ENCODE measurements at places on chromosomes 2 and 18.

GRCh38 chr2:54306556-54306955 lies 50.5 kb upstream of the TSPYL6 start:
- DNase-seq, result no peak

DNA sequence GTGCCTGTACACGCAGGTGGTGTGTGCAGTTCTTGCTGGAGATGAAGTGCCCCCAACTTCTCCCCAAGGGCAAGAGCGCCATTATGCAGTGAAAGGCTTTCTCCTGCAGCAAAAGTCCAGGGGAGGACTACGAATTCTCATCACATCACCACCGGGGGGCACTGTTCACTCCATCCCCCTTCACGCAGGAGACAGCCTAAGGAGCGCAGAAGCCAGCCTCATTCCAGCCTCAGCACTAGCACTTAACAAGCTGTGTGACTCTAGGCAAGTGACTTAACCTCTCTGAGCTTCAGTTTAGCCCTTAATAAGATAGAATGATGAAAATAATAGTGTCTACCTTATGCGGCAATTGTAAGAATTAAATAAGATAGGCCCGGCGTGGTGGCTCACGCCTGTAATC lies 32.3 kb downstream of the DNMT3A start:
- no peak for DNase-seq

DNA sequence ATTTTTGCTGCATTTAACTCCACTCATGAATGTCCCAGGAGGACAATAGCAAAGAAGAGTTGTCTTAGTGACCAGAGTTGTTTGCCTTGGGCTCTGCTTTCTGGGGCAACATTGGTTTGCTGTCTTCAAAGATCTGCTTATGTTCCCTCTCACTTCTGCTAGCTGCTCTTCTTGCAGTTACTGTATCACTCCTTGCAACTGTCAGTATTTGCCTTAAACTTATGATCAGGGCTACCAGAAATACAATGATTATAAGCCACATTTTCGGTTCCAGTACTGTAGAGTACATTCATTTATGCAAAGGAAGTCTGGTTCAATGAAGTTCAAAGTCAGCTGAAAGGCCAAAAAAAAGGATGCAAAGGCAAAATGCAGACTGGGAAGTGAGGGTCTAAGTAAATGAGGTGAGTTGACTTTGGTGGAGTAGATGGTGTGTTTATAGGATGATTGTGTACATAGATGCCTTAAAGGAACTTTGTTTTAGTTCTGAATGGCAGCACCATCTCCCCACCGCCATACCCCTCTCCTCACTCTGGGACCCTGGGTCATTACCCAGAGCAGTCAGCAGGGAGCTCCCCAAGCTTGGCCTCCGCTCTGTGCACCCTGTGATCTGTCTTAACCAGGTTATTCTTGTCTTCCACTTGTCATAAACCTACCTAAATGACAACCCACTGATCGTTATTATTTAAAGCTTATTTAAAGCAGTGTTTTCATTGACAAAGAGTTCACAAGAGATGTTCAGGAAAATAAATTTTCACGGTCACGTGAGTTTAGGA lies 236.0 kb downstream of the DOK6 start:
- DNase-seq, result no peak

DNA sequence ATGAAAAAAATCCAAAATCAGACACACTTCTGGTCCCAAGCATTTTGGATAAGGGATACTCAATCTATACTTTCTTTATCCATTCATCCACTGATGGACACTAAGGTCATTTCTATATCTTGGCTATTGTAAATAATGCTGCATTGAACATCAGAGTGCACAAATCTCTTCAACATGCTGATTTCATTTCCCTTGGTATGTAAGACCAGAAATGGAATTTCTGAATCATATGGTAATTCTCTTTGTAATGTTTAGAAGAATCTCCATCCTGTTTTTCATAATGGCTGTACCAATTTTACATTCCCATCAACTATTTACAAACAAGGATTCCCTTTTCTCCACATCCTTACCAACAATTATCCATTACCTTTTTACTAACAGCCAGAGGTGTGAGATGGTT lies 33.7 kb upstream of the MCM6 start:
- no peak for DNase-seq

- DNase-seq, result no peak
Observed at GRCh38 chr2:172282944-172283343, 144.4 kb upstream of the ITGA6 start.

DNA sequence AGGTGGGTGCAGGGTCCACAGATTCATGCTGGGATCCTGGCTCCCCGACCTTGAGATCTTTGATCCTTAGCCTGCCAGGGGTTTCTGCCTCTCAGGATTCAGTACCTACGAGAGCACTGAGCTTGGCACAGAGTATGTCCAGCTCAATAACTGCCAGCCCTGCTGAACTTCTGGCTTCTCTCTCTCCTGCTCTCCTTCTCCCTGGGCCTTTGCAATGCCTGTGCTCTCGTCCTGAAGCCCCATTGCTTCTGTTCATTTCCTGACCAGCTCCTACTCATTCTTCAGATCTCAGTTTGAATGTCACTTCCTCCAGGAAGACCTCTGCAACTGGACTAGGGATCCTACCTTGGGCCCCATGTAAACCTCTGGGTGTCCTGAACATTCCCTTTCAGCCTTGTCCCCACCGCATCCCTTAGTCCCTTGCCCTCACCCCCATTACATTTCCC lies 113.8 kb upstream of the HAAO start:
- DNase-seq, result no peak

GRCh38 chr18:22713511-22713910 lies 219.6 kb upstream of the RBBP8 start:
- DNase-seq, result no peak

GRCh38 chr2:85523903-85524335 lies 15.0 kb upstream of the MAT2A start:
- no peak for DNase-seq

DNA sequence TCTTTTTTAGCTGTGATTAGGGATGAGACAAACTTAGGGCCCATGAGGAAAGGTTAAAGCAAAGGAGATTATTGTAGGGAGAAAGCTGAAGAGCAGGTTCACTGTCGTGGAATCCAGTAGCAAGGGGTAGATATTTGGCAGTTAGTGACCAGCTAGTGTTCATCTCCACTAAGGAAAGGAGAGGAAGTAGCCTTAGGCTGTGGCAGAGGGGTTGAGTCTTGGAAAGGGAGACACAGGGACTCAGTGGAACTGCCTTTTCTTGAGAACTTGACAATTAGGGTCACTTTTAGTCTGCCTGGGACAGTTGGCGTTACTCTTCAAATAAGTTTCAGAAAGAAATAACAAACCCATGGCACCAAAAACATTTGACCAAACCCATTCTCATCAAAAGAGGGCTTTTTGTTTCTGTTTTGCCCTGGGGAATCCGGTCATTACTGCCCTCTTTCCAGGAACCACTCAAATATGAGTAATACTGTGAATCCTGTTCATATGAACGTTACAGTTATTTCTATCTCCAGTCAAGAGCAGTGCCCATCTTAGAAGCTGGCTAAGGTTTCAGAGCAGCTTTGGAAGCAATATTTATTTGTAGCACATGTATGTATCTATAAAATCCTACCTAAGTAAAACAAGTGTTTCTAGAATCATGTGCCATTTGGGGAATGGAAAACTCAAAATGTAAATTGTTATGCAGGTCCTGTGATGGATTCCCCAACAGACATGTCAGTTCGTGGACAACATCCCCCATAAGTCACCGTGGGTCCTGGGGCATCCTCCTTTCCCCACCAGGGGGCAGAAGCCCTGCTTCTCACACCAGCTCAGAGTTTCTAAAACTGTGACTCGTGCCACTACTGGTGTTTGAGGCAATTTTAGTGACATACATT lies 77.3 kb upstream of the PHLPP1 start:
- DNase-seq, result no peak

GRCh38 chr18:9239720-9240119 lies 94.9 kb upstream of the TWSG1 start:
- no peak for DNase-seq

DNA sequence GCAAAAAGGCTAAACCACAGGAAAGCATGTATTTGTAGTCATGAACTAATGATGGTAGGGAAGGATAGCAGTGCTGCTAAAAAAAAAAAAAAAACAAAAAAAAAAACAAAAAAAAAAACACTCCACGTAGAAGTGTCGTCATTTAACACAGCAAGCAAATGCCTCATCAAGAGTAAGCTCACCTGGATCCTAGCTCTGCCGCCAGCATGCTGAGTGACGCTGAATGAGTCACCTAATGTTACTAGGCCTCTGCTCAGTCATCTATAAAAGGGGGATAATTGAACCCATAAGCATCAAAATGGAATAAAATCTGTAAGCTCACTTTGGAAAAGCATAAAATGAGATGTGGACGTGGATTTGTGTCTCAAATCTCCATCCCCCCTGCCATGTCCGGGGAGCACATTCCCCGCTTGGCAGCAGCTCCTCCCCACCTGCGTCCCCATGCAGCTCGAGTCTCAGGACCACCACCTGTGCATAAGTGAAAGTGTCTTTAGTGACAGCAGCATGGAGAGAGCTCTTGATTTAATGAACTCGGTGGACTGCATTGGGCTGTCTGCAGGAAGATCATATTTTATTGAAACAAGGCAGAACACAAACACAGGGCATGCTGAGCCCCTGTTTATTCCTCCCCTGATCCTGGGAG lies 427.5 kb downstream of the LRATD1 start:
- DNase-seq, result no peak

- no peak for DNase-seq
Observed at GRCh38 chr2:72236445-72237067, 88.9 kb upstream of the CYP26B1 start.

DNA sequence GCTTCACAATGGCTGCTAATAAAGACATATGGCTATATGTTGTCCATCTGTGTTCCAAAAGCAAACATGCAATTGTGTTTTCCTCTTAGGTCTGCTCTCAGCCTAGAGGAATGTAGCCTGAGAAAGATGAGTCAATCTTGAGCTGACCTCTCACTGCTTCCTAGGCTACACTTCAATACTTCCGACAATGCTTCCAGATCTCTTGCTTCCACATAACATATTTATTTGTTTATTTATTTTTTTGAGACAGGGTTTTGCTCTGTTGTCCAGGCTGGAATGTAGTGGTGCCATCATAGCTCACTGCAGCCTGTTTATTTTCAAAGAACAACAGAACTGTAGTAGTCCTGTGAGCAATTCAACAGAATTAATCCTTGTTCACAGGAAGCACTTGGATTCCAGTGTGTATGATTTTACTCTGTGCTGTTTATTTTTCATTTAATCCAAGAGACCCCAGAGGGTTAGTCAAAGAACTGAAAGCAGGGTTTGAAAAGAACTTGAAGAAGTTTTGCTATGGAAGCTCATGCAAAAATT lies 437.9 kb downstream of the TXNL1 start:
- DNase-seq, result no peak

DNA sequence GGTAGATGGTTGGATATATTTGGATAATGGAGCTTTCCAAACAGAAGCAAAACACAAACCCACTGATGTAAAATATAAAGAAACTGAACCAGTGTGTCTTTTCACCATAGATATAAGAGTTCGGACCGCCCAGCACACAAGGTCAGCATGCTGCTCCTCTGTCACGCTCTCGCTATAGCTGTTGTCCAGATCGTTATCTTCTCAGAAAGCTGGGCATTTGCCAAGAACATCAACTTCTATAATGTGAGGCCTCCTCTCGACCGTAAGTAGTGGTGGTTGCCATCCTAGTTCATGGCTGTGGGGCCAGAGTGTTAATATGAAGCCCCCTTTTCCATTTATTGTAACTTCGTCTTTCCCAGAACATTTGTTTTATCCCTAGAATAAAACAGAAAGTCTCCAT lies 125.2 kb upstream of the LYPD6 start:
- no peak for DNase-seq

GRCh38 chr2:140472676-140473075 lies 1658.1 kb downstream of the LRP1B start:
- DNase-seq, result no peak

DNA sequence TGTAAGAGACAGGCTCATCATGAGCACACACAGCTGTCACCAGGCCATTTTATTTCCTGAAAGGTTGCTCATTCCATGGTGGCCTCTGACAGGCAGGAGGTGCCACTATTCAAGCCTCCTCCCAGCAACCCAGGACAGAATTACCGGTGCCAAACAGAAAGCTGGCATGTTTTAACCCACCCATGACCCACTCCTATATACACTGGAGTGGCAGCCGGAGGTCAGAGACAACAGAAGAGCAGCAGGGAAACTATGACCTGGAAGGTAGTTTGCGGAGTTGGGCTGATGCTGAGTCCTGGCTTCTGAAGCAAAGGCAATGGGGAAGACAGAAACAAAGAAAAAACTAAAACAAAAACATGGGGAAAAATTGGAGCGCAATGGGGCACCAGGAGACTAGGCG lies 2.3 kb downstream of the RFTN2 start:
- no peak for DNase-seq

DNA sequence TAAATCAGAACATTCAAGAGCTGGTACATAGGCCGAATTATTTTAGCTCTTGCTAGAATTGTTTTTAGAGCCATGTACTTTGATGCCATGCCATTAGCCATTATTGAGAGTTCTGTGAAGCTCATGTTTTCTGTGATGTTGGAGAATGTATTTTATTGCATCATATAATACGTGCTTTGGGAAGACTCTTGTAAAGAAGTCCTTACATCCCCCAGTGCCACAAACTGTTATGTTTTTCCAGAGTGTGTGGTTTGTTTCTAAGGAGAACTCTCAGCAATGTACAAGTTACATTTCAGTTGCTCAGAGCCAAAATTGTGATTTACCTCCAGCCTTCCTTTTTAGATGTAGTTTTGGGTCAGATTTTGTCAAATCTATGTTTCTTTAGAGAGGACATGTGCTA lies 148.6 kb downstream of the HAUS1 start:
- no peak for DNase-seq

DNA sequence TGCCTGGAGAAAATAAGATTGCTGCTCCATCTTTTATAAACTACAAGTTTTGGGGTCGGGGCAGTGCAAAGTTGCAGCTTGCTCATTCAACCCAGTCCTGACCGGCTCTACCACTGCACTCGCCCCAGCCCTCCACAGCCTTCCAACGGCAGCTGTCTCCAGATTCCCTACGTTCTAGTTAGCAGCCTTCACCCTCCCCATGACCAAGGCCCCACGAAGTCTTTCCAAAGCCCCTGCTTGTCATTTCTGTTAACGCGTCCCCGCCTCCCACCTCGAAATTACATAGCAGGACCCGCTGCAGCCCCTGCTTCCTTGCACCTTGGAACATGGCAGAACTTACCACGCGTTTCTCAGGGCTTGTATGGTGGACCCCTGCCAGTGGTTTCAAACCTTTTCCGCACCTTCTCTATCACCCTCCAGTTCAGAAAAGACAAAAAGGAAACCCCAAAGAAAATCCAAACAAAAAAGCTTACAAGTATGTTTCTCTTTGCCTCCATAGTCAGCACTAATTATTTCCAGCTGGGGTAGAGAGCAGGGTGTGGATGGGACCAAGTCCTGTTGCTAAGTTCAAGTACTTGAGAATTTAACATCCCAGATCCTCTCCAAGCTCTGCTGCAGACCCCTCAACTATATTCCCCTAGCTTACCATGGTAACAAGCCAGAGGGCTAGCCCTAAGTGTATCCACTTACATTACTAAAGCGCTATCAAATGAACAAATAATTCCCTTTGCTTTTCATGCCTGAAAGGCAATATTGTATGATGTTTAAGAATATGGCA lies 161.5 kb downstream of the TGIF1 start:
- DNase-seq, result no peak

GRCh38 chr2:65512783-65513182 lies 80.4 kb upstream of the SPRED2 start:
- no peak for DNase-seq

- no peak for DNase-seq
Observed at GRCh38 chr18:69569133-69569532, 168.4 kb downstream of the DOK6 start.

GRCh38 chr2:222942561-222942960 lies 81.7 kb downstream of the ACSL3 start:
- no peak for DNase-seq
